ENCODE measurements at places on chromosomes 4 and X.
A peak's percentile ranks its signal among the peaks of the same experiment; 100 is the strongest.

DNA sequence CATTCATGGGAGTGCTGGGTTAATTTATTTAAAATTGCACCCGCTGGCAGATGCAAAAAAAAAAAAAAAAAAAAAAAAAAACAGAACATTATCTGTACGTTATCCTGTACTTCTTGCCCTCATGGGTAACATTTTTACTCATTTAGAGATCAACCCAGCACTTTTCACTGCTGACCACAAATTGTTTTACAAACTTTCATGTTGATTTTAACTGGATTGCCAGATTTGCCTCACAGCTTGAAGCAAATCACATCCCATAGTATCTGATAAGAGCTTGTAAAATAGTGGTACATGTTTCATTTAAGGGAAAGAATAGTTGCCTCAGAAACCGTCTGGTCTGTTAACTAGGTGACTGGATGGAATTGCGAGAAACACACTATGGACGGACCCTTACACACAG, 640.8 kb downstream of the TRIML1 start:
- no peak for DNase-seq

DNA sequence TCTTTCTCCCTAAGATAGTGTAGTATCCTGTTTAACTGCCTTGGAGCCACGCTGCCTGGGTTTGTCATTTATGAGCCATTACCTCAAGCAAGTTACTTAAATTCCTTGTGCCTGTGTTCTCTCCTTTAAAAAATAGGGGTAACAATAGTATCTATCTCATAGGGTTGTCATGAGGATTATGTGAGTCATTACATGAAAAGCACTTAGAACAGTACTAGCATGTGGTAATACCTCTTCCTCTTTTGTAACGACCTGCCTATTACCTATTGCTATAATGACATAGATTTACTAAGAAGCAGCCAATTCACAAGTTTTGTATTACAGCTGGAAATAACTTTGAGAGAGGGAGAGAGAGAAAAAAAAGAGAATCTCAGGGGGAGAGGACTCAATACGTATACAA, 834.7 kb downstream of the RAPGEF2 start:
- DNase-seq = no peak

- DNase-seq = peak; percentile 56
Measured at GRCh38 chr4:145719752-145720624, 40.0 kb downstream of the C4orf51 start.

- DNase-seq = no peak
Measured at GRCh38 chr4:55173580-55173979, 48.2 kb upstream of the KDR start.

DNA sequence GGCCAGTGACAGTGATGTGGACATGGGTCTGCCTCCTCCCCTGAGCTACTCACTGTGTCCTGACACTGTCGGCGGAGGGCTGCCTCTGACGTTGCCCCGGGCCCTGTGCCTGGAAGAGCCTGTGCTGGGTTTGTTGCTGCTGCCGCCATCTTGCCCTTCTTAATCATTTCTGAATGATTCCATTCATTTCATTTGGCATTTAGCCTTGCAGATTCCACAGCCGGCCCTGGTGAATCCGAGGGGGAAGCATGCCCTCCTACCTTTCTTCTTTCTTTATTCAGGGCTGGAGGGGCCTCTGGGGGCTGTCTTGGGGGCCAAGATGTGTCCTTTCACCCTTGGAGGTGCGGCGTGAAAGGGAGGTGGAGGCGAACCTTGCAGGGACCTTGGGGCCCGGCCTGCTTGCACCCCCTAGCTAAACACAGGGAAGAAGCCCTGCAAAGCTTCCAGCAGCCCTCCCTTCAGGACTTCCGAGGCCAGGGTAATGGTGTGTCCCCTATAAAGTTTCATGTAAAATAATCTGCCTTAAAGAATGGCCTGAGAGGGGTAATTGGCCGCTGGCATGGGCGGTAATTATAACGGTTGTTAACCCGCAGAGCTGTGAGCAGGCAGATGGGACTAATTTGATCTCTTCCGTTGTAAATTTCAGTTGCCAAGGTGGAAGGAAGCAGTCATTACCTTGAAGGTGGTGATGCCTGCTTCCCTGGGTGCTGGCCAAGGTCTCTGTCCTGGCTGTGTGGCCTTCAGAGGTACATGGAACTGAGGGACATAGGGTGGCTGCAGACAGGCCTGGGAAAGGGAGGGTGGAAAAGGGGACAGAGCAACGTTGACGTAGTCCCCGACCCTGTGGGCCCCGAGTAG, 92.3 kb downstream of the PSAPL1 start:
- no peak for DNase-seq

DNA sequence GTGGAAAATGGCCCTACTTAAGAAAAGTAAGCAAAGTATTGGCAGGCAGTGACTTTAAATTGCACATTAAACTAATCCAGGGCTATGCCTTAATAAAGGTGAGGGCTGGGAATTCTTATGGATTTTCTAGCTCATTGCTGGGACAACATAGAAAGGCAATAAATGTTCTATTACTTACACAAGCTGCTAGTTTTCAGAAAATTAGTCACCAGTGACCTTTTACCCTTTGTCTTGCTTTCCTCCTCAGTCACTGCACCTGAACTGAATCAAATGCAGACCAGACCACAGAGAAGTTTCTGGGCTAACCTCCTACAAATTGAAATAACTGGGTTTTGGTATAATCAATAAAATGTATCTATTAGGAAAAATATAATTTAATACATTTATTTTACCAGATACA, 694.4 kb upstream of the FAM241A start:
- no peak for DNase-seq

DNA sequence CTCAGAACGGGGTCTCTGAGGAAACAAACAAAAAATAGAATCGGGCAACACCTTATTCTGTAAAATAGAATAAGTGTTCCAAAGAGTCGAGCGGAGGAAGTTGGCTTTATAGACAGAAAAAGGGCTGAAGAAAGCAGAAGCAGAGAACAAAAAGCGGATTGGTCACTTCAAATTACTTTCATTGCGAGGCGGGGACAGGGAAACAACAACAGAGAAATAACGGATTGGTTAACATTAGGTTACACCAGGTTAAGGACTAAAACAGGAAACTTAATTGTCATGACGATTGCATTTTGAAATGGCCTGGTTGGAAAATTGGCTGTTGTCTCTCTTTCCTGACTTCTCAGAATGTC, 433 bp upstream of the COQ2 start:
- DNase-seq = no peak

DNA sequence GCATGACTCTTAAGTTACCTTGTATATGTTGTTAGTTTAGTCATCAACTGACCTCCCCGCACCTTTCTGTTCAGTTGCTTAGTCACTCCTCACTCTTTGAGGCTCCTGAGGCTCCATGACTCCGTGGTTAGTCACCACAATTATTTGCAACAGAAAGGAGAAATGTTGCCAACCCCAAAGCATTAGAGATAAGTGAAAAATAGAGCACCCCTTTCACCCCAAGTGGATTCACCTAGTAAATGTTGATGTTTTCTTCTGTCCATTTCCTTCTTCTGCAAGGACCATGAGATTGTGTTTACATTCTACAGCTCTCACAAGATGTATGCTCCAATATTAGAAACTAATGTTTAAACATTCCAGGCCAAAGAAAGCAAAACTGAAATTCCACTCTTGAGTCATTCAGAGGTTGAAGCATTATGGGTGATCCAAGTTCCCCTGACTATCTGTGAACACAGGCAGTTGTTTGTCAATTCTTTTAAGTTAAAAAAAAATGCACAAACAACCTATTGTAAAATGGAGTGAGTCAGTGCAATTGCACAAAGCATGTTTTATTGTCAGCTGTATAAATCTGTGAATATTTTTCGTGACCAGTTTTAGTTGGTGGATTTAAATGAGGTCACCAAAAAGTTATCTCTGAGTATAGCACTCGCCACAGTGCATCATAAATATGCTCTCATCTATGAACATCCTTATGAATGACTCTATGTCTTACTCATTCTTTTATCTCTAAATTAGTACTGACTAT, 552.4 kb upstream of the MAGEB2 start:
- no peak for DNase-seq

DNA sequence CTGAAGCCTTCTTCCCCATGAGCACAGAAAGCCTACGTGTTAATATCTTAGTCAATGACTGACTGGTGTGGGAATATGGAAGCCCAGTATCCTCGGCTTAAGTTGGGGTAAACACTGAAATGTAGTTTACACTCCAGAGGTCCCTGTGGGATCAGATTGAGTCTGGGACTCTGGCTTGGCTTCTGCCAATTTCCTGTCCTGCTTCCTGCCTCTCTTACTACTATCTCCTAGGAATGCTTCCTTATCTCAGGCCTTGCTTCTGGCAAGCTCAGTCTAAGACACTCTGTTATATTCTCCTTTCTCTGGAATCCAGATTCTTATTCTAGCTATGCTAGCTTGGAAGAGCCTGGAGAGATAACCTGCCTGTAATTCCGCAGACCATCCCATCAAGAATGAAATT, 174.0 kb upstream of the LDB2 start:
- no peak for DNase-seq

DNA sequence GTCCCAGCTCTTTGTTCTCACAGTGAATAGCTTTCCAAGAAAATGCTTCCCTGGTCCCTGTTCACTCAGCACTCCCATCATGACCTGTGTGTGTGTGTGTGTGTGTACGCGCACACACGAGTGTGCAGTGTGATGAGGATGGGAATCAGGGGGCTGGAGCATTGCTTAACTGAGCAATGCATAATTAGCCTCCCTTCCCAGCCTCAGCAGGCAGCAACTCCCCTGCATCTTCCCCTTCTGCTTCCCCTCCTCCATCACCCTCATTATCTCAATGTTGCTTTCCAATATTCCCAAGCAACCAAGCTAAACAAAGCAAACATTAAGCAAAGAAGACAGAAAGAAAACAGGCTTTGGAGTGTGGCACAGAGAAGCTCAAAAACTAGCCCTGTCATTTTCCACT, 137.0 kb downstream of the RBM47 start:
- DNase-seq = no peak

- no peak for DNase-seq
Measured at GRCh38 chr4:156888762-156889161, 82.8 kb downstream of the PDGFC start.

GRCh38 chr4:127997534-127998388, 32.6 kb downstream of the ABHD18 start:
- peak; percentile 10 for DNase-seq

- DNase-seq = peak; percentile 54
Measured at GRCh38 chr4:18020671-18021469, 685 bp downstream of the LCORL start.

DNA sequence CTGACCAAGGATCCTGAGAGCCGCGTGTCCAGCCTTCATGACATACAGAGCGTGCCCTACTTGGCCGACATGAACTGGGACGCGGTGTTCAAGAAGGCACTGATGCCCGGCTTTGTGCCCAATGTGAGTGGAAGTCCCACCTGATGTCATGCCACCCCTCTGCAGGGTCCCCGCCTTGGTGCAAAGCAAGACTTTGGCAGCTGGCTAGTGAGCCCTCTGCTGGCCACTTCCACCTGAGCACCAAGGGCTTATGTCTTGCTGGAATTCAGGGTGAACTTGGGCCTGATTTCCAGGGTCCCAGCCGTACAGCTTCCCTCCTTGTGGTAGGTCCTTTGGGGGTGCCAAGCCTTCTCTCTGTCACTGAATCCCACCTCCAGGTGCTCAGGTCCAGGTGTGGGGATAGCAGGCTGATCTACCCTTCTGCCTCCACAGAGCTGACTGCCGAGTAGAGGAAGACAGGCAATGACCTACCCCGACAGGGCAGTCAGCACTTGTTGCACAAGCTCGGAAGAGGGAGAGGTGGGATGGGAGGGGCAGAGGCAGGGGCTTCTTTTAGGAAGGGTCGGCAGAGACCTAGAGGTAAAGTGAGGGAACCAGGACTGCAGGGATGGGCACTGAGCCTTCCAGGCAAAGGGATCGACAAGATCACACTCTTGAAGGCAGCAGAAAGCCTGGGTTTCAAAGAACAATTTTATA, 248.1 kb downstream of the EVC2 start:
- peak; percentile 18 for DNase-seq

DNA sequence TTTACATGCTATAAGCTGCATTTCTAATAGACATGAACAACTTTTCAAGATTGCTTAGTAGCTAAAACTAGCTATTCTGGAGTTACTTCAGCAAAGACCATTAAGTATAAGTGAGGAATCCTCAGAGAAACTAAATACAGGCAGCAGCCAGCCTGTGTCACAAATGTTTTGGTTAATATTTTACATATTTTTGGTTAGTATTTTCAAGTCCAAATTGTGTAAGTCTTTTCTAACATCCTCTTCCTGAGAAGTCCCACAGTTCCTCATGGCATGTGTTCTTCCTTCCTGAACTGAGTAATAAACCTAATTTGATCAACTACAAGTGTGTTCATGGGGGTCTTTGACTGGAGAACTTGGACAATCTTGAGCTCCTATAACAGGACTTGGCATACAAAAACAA, 42.4 kb upstream of the MCF2 start:
- no peak for DNase-seq

DNA sequence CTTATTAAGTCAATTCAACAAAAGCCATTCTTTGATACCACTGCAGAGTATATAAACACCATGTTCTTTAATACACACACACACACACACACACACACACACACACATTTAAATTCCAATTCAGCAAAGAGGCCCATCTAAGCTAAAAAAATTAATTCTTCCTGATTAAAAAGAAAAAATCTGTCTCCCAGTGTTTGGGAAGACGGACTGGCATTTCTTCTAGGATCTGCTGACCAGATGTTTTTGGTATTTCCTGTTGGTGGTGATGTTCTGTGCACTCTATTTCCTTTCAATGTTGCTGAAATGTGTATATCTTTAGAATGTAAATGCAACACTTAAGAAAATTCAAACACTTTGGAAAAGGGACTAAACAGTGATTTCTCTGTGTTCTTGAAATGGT, 243.8 kb downstream of the THOC2 start:
- no peak for DNase-seq

- DNase-seq = no peak
Measured at GRCh38 chrX:72107320-72107719, 24.4 kb downstream of the RTL5 start.

DNA sequence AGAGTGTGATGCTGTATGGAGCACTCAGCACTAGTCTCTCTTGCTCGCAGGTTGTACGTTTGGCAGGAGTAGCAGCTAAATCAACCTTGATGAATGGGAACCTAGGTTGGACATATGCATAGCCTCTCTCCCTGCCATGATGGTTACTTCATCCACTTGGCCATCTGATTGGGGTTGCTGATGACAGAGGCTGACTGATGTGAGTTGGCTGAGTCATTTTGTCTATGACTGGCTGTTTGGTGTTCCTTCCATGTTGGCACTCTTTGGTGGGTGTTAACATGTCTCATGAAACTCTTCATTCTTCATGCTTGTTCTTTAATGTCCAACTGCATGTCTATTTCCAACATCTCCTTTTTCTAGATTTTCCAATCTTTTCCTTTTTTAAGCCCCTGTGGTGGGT, 31.6 kb upstream of the SPARCL1 start:
- no peak for DNase-seq

- no peak for DNase-seq
Measured at GRCh38 chr4:142128529-142128928, 492.1 kb downstream of the IL15 start.

DNA sequence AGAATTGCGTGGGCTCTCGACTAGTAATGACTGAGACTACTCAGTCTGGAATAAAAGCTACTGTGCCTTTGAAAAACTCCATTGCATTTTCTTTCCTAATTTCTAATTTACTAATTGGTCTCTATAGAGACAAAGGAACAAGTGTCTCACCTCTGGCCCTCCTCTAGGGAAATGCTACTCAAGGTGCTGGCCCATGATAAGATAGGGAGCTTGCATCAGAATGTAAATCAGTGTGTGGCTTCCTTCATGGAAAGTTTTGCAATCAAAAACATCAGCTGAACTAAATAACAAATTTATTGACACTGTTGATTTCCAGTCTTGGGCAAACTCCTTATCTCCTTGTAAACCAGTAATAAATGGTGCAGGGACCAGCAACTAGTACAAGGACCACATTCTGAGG, 81.8 kb downstream of the SRPX start:
- DNase-seq = no peak
